ENCODE measurements at places on chromosomes 16 and 17.

DNA sequence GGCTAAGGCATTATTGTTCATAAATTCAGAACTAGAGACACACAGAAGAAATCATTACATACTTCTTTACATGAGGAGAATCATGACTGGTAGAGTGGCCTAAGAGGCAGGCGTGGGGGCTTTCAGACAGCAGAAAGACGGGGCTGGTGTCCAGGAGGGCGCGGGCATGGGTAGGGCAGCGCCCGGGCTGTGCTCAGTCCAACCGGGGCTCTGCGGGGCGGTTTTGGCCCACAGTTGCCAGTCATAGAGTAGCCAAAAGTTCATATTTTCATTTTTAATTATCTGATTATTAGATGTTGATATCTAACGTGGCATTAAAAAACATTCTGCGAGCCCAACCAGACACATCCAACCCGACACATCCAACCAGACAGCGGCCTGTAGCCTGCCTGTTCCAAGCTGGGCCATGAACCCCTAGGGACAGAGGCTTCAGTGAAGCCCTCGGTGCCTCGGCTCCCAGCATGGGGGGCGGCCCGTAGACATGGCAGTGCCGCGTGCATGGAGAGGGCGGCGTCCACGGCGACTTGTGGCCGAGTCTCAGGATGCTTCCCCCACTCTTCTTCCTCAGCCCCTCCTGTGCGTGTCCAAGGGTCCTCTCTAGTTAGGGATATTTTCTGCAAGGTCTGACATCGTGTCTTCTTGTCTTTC is 162.4 kb upstream of the CHMP6 start:
- no peak for DNase-seq

DNA sequence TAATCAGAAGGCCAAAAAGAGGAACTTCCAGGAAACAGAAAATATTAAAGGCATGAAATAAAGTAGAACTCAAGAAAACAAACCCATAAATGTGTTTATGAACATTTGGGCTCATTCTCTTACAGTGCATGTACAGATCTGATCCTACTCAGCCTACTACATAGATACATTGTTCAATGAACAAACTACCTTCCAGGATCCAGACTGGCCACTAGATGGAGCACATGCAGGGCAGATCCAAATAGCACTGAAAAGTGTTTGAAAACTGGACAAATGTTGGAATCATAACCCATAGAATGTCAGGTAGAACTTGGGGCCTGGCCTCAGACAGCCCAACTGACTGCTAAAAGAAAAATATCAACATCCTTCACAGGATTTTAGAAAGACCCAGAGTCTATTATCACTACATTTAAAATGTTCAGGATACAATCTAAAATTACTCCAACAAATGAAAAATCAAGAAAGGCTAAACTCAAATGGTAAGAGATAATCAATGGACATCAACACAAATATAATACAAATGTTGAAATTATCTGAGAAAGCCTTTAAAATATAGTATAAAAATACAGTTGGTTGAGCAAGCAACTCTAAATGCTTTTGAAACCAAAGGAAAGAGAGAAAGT is 122.4 kb upstream of the NUDT7 start:
- peak; percentile 11 for DNase-seq

DNA sequence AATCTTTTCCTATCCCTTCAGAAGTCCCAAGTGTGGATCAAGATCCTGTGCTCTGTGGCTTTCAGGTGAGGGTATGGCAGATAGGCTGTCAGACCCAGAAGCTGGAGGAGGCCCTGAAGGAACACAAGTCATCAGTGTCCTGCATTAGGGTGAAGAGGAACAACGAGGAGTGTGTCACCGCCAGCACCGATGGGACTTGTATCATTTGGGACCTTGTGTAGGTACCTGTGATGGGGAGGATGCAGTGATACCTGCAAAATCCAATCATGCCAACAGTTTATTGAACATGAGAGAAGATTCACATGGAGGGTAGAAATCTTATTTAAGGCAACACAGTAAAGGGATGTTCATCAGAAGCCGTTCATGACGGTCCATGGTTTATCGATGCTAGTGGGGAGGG is 10.0 kb upstream of the USP43 start:
- no peak for DNase-seq

DNA sequence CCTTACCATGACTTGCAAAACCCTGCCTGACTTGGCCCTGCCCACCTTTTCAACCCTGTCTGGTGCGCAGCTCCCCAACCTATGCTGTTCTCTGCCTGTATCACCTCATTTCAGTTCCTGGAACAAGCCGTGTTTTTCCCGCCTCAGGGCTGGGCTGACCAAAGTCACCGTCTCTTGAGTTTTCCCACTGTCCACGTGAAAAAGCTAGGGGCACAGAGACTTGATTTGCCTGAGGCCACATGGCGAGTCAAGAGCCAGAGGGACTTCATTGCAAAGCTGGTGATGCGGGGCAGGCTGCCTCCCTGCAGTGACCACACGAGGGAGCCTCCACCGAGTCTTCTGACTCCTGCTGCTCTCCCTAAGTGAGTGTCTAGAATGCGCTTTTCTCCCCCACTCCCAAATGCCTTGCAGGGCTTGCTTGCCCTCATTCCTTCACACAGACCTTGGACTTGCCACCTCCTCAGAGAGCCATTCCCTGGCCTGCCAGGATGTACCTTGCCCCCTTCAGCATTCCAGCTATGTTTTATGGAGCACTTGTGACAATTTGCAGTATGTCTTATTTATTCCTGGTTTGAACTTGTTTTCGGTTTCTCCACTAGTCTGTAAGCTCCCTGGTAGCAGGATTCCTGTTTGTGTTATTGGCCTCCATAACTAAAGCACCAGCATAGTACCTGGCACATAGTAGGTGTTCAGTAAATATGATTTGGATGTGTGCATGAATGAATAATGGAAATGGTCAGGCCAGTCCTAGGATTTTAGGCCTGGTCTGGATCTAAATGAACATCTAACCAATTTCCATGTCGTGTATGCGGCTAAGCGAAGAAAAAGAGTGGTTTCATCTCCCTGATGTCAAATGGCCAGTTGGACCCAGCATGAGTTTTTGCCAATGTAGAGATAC is 252.3 kb downstream of the SNX29 start:
- DNase-seq, result peak; percentile 79

DNA sequence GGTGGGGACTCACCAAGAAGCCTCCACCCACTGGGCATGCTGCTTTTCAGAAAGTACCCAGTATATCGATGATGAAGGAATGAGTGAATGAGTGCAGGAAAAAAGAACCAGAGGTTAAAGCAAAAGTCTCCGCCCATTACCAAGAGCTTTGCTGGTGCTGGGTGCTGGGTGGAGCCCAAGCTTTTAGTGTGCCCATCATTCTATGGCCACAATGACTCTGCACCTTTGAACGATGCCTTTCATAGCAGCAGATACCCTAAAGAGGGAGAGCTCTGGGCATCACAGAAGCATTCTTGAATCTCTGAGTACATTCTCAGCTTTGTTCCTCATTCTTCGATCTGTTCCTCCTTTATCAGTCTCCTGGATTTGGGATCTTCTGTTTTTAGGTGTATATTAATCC is 450.7 kb upstream of the CCL2 start:
- no peak for DNase-seq

DNA sequence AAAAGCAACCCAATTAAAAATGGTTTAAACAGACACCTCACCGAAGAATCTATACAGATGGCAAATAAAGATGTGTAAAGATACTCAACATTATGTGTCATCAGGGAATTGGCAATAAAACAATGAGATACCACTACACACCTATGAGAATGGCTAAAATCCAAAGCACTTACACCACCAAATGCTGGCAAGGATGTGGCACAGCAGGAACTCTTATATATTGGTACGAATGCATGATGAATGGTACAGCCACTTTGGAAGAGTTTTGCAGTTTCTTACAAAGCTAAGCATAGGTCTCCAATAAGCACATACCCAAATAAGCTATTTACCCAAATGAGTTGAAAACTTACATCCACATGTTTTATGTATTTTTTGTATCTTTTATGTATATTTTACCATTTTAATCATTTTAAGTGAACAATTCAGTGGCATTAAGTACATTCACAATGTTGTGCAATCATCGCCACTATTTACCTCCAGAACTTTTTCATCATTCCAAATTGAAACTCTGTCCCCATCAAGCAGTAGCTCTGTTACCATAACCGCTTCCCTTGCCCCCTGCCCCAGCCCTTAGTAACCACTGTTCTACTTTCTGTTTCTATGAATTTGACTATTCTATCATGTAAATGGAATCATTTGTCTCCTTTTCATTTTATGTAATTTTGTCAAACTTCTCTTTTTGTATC is 6.7 kb upstream of the ALDH3A2 start:
- DNase-seq, result no peak

- DNase-seq, result peak; percentile 19
Measured at GRCh38 chr17:75498726-75499213, 16.6 kb downstream of the CASKIN2 start.

DNA sequence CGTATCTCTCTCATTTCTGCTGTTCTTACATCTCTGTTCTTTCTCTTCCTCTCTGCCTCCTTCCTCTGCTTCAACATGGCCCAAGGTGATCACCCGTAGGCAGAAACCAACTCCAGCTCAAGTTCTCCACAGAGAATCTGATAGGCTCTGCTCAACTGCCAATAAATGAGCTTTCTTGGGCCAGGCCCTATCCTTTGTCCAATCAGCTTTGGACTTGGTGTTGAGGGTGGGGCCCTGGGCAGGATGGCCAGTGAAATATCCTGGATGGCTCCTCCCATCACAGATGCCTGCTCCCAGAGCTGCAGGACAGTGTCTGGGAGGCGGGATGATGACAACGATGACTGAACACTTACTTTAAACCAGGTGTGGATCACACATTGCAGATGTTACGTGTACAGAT is 17.4 kb upstream of the BRD7 start:
- peak; percentile 7 for DNase-seq

DNA sequence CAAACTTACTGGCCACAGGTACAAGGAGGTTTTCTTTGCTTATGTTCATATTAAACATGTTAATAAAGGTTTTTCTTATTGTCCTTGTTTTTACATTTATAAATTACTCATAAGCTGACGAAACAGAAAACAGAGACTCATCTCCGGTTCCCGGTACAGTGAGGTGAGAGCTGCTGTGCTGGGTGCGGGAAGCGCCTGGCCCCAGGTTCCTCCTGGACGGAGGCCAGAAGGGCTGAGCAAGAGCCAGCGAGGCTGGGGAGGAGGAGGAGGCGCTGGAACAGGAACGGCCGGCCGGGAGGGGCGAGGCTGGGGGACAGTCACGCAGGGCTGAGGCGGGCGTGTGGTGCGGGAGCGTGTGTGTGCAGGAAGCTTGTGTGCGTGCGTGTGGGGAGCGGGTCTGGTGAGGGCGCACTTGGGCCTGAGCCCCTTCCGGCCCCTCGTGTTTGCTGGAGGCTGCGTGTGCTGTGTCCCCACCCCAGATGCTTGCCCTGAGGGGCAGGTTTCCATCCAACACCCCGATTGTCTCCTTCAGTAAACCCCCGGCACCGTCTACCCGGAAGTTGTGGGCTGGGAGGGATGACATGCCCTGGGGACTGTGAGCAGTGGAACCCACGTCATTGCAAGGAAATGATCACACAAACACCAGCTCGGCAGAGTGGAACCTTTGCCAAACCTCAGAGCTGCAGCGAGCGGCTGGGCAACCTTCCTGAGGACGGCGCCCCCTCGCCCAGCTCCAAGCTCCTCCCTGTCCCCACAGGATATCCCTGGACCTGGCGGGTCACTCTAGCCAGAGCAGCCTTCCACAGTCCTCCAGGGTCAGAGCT is 19.5 kb downstream of the CD7 start:
- DNase-seq, result peak; percentile 96

GRCh38 chr17:63967953-63968352 is 4.8 kb downstream of the SCN4A start:
- DNase-seq, result no peak

DNA sequence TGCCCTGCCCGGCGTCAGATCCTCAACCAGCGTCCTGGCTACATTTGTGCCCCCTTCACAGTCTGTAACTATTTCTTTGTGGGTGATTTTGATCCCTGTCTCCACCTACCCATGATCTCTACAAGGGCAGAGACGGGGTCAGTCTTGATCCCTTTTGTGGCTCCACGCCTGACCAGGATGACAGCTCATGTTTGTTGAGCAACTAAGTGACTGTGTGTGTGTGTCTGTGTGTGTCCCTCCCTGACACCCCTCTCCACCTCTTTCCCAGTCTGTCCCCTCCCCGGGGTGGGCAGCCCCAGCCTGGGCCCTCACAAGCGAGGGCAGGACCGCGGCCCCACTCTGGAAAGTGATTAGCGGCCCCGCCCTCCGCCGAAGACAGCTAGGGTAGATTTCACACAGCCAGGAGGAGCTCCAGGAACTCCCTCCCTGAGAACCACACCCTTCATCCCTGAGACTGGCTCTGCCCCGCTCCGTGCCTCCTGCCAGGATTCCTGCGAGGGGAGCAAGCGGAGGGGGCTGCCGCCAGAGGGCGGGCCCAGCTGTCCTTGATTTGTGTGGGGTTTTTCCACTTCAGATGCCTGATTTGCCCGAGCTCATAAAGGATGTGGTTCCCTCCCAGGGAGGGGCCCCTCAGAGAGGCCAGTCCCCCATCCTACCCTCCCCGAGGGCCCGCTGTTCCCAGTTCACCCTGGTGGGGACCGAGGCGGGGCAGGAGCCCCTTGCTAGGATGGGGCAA is 5.3 kb upstream of the HS3ST6 start:
- peak; percentile 55 for DNase-seq

GRCh38 chr17:78106211-78106610 is 22.3 kb downstream of the TMC6 start:
- no peak for DNase-seq

DNA sequence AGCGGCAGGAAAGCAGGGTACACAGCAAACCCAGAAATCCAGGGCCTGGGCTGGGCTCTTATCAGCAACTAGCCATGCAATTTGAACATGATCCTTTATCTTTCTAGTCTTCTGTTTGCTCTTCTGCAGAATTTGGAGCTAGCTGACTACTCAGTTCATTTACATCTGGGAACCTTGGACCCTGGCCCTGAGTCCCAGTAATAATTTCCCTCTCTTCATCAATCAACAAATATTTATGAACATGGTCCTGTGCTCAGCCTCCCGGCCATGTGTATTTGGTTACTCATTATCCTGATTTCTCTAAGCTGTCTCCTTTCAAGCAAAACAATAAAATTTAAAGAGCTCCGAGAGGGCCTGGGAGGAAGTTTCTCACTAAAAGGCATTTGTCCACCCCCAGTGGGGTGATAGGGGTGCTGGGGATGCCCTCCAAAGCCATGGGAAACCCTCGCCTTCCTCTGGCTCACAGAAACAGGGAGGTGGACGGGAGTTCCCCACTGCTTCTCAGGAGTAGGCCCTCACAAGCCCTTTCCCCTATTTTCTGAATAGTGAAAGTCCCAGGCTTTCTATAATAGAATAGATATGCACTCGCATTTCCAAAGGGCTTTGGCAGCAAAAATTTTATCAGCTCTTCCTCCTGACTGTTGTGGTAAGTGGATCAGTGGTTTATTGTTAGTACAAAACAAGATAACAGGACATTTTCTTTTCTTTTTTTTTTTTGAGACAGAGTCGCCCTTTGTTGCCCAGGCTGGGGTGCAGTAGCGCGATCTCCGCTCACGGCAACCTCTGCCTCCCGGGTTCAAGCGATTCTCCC is 6.9 kb upstream of the WDR59 start:
- DNase-seq, result no peak

GRCh38 chr17:51997723-51998122 is 160.8 kb downstream of the CA10 start:
- no peak for DNase-seq

- peak; percentile 63 for DNase-seq
Measured at GRCh38 chr16:46673320-46674013, 15.5 kb downstream of the VPS35 start.

All from EL (cell line).